AG08396 (cell line): ENCODE measurements at places on chromosomes 3 and 15.

DNA sequence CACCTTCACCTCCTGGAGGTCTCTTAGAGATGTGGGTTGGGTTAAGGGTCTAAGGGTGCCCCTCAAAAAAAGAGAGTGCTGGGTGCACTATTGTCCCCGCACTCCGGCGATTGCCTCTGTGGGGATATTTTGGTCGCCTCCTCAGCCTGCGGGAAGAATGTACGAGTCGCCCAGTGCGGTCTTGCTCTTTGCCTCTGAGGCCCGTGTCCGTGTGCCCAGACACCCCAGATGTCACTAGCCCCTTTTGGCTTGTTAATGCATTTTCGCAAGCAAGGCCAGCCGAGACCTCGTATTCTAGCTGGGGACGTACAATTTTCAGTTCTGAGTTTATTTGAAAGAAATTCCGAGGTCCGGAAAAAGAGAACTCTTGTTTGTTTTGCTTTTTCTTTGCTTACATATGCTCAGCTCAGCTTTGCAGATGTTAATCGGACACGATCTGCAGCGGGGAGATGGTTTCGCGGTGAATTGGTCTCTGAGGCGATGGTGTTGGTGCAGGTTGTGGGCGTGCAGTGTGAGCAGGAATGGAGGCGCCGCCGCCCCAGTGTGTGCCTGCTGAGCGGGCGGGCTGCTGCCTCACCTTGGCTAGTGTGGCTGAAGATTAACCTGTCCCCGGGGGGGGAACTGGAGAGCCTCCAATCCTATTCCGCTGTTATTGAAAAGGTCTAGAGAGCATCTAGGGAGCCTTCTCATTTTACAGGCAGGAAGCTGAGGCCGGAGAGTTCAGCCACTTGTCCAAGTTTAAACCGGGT lies 1.4 kb downstream of the ST6GAL1 start:
- no peak for DNase-seq

DNA sequence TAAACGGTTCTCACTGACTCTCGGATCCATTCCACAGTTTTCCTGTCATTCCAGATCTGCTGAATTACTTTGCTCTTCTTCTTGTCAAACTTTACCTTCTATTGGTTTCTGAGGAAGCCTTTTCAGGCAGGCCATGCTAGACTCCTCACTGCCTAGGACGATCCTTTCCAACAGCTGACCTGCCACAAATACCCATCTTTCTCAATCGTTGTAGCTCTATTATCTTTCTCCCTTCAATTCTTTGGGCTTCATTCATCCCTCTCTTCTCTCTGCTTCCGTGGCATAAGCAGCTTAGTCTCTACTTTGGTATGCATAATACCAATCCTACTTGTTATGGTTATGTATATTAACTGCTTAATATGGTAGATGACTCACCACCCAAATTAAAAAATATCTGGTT lies 421.8 kb downstream of the NLGN1 start:
- no peak for DNase-seq

GRCh38 chr3:134858441-134859035 lies 63.5 kb downstream of the EPHB1 start:
- DNase-seq, result no peak

- no peak for DNase-seq
Observed at GRCh38 chr3:54353946-54354345, 231.6 kb downstream of the CACNA2D3 start.

DNA sequence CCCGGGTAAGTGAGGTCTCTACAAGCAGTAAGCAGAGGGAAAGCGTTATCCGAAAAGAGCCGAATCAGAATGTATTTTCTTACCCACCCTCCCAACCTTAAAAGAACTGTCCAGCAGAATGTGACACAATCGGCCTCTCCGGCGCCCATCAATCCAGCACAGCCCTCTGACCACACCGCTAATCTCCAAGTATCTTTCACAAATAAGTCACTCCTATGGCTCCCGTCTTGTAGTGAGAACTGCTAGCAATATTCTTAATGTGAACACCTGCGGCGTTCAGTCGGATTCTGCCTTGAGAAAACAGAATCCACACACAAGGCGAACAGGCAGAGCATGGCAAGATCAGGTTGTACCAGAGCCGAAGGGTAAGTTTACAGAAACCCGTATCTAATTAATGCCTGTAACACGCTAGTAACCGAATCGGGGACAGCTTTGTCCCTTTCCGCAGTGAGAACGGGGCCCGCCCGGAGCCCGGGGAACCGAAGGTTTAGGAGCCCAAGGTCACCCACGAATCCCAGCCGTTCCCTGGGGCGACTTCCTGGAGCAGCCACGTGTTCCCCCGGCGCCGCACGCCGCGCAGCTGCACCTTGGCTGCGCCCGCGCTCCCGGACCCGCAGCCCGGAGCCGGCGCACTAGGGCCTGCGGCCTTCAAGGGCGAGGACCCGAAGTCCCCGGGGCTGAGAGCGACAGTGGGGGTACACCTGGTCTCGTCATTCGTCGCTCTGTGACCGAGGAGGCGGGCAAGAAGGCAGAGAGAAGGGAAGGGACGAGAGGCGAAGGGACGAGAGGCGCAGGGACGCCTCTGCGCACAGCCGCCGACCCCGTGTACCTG lies 672 bp downstream of the TFRC start:
- DNase-seq, result peak; percentile 74

DNA sequence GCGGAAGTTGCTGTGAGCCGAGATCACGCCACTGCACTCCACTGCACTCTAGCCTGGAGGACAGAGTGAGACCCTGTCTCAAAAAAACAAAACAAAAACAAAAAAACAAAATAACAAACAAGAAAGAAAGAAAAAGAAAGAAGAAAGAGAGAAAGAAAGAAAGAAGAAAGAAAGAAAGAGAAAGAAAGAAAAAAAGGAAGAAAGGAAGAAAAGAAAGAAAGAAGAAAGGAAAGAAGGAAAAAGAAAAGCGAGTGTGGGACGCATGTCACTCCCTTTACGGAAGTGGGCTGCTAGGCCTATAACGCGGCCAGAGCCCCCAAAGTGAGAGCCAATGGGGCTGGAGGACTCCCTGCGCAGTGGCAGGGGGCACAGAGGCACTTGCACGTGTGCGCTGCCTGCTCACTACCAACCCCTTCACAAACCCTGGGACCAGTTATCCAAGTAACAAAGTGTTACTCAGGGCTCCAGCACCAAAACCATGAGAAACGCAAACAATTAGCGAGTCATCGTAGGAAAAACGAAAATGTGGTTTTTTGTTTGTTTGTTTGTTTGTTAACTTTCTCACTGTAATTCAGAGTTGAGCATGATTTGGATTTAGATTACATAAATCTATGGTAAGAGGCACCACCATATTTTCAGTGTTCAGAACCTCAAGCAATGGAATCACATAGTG lies 40.8 kb upstream of the ATP1B3 start:
- no peak for DNase-seq

DNA sequence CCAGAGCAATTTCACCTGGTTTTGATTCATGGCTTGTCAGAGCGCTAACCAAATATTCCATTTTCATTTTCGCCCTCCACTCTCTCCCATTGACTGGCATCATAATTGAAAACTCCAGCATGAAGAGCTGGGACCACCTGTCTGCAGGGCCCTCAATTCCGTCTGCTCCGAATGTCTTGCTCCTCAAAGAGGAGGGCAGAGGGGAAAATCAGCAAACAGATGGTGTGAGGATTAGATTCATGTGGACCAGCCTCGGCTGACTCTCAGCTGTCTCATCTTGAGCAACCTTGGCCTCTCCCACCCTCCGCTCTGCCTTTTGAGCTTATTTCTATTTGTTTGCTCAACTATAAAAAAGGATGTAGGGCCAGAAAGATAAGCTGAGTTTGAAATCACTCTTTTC lies 512.2 kb upstream of the PPP2R3A start:
- DNase-seq, result no peak

DNA sequence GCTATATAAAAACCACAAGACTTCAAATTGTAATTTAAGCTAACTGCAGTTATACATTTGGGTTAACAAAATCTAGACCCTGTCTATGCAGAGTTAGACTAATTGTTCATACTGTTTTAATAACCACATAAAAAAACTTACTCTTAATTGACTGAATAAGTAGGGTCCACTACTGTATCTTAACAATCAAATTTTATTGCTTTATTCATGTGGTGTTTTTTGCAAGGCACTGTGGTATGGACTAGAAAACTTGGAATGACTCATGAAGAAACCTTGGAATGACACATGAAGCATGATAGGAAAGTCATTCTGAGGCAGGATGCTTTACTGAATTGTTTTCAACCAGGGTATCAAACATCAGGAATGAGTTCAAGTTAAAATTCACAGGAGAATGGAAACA lies 2.3 kb downstream of the SERP1 start:
- DNase-seq, result peak; percentile 29

DNA sequence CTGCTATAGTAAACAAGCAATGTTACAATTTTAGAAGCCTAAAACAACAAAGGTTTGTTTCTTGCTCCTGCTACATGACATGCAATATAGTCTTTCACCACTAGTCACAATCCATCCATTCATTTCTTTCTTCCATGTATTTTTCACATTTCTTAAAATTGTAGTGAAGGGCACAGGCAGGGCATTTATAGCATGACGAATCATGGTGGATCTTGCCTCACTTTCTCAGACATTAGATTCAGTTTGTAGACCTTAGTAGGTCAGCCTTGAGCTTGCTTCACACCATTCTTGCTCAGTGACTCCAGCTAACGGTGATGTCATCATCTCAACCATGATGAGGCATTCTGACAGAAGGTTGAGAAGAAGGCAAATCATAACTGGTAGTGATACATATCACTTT lies 546.8 kb downstream of the TBL1XR1 start:
- peak; percentile 11 for DNase-seq

GRCh38 chr3:169467751-169468150 lies 195.8 kb downstream of the MECOM start:
- DNase-seq, result no peak

DNA sequence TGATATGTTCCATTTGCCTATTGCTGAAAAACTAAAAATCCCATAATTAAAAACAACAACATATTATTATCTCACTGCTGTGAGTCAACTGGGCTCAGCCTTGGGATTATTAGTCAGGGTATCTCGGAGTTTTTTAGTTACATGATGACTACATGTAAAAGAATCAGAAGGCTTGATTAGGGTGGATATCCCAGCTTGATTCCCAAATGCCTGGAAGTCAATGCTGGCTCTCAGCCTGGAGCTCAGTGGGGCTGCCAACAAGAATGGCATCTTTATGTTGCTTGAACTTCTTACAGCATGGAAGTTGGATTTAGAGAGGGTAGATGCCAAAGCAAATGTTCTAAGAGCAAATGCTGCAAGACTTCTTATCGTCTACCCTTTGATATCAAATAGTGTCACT lies 278.5 kb downstream of the PLOD2 start:
- DNase-seq, result peak; percentile 5

DNA sequence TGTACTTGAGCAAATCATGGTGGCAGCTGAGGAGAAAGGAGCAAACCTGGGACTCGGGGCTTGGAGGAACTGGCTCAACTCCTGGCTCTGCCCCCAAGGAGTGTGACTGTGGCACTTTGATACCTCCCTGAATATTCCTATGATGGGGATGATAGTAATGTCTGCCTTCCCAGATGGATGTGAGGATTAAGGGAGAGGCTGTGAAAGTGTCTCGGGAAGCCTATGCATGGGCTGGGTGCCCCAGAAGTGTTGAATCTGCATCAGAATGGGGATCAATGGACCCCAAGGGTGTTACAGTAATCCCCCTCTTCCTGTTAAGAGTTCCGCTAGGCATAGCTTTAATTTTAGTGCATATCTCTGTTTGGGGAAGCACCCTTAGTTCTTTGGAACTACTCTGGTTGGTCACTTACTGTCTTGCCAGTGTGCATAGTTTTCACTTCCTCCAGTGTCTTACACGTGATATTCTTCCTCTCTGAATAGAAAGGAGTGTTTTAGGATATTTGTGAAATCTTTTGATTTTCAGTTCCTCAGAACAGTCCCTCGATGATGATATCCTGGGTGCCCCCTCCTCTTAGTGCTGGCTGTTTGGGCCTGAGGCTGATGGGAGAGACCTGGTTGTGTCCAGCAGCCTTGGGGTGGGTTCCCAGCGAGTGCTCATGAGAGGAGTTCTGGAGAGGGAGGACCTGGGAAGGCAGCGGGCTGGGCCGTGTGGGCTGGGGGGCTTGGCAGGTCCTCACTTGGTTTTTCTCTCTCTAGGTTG lies 97.5 kb downstream of the CHDH start:
- DNase-seq, result no peak

- no peak for DNase-seq
Observed at GRCh38 chr3:71052716-71053115, 530.8 kb downstream of the FOXP1 start.

DNA sequence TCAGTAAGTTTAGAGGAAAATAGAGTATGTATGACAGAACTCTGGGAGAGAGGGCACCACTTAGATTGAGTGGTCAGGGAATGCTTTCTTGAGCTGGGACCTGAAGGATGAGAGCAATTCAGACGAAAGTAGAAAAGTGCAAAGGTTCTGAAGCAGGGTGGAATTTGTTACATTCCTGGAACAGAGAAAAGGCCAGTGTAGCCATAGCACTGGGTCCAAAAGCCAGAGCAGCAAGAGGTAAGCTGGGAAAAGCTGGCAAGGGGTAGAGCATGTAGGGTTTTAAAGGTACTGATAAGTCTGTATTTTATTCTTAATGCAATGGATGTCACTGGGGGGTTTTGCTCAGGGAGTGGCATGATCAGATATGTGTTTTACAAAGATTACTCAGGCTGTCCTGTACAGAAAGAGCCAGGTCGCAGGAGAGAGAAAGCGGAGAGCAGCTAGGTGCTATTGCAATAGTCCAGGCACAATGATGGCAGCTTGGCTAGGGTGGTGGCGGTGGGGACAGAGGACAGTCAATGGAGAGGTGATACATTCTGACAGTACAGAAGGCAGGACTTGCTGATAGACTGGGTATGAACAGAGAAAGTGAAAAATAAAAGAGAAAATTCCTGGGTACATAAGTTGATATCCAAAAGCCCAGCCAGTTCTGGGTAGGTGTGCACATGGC lies 17.0 kb downstream of the FSTL1 start:
- DNase-seq, result no peak

- no peak for DNase-seq
Observed at GRCh38 chr3:114646526-114646925, 352.7 kb downstream of the TIGIT start.

DNA sequence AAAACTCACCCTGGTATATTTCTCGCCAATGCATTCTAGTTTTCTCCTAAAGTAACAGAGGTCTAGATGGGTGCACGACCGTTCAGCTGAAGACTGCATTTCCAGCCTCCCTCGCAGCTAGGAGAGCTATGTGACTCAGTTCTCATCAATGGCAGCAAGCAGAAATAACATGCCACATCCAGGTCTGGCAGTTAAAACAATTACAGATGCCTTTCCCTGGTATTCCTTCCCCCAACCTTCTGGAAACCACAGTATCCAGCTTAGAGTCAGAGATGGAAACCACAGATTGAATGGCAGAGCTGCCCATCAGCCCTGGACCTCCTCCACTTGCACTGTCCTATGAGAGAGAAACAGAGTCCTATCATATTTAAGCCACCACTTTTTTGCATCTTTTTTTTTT lies 4.8 kb downstream of the HAPLN3 start:
- DNase-seq, result no peak
